ENCODE measurements at places on chromosomes 3 and 15.

DNA sequence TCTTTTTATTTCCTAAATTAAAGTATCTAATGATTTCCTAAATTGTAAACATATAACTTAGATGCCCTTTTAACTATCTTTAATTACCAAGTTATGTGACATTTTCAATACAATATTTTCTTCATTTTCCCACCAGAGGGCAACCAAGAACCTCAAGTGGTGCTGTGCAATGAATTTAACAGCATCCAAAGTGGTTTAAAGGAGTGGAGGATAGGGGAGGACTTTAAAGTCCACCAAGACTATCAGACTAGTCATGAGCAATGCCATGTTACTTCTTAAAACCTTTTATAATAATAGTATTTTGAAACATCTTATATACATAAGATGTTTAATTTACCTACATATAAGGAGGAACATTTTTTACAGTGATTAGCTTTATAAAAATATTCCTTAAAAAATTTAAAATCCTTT, 74.4 kb downstream of the DLG1 start:
- peak; percentile 57 for DNase-seq

- no peak for DNase-seq
Observed at GRCh38 chr15:66749841-66750575, 48.0 kb downstream of the SMAD6 start.

DNA sequence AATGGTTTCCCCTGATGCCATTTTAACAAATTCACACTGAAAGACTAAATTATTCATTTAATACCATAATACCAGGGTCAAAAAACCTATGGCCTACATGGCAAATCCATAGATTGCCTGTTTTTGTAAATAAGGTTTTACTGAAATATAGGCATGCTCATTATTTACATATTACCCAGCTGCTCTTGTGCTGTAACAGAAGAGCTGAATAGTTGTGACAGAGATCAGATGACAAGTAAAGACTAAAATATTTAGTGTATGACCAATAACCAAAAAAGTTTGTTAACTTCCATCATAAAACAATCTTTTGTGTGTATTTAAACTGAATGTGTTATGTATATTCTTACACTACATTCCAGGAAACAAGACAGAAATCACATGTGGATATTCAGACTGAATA, 60.2 kb downstream of the DENND4A start:
- no peak for DNase-seq

DNA sequence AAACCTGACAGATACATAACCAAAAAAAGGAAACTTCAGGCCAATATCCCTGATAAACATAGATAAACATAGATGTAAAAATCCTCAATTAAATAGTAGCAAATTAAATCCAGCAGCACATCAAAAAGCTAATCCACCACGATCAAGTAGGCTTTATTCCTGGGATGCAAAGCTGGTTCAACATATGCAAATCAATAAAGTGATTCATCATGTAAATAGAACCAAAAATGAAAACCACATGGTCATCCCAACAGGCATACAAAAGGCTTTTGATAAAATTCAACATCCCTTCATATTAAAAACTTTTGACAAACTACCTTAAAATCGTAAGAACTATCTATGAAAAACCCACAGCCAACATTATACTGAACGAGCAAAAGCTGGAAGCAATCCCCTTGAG, 882.2 kb downstream of the NTRK3 start:
- no peak for DNase-seq

DNA sequence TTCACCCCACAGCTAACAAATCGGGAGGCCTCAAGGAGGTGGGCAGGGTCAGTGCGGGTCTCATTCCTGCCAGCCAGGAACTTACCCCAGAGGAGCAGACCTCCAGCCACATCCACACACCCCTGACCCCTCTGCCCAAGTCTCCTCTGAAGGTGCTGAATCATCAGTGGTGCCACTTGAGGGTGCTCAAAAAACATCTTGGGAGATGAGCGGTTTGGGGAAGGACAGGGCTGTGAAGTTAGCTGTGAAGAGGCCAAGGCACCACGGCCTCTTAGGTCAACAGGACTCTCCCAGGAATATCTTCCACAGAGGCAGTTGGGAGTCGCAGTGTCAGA, 1.2 kb downstream of the DAPK2 start:
- no peak for DNase-seq

DNA sequence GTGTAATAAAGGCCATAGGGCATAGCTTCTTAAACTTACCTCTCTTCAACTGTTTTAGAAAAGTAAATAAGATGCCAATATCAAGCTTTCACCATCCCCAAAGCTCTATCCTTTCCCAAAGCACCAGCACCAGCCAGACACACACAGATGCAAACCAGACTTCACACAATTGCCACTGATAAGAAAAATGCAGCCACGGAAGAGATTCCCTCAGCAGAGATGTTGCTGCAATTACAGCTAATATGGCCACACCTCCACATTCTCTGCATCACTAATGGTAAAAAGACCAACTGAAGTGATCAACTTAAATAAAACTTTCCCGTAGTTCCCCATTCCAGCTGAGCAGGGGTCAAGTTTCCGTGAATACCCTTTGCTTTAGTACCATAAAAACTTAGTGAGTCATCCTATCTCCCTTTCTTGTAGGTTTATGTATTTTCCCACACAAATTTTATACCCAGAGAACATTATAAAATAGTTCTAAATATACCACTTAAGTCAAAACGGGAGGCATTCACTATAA, 64.4 kb downstream of the SLC9A9 start:
- no peak for DNase-seq

DNA sequence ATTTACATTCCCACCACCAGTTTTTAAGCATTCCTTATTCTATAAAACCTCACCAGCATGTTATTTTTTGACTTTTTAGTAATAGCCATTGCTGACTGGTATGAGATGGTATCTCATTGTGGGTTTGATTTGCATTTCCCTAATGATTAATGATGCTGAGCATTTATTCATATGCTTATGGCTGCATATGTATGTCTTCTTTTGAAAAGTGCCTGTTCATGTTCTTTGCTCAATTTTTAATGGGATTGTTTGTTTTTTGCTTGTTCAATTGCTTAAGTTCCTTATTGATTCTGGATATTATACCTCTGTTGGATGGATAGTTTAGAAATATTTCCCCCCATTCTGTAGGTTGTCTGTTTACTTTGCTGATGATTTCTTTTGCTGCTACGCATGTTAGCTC, 16.1 kb downstream of the TBC1D5 start:
- DNase-seq, result no peak

DNA sequence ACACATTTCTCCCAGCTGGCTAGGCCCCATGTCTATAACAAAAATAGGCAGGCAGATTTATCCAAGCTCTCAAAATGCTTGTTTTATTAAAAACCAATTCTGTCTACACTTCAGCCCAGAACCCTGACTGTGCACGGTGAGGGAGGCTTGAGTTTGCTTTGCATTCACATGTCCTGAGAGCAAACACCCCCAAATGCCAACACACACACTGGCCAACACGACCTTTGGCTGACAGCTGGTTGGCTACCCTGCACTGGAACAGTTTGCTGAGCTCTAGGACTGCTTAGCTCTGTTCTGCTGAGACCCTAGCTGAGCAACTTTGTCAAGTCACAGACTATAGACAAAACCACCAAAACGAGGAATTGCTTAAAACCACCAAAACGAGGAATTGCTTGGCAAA, 3.6 kb downstream of the STIMATE start:
- DNase-seq, result no peak

DNA sequence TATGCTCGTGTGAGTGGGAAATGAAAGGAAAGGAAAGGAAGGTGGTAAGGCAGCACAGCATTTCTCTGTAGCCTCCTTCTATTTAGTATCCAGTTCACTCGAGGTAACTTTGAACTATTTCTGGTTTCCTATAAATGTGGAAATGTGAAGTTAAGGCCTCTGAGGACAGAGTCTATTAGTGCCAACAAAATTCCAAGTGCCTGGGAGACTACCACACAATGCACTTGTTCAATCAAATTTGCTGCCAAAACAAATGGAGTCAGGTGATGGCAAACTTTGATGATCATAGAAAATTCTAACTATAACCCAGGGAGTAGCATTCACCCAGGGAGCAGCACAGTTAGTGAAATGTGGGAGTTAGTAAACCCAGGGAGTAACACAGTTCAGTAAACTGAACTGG, 155.1 kb downstream of the ALCAM start:
- DNase-seq, result no peak

DNA sequence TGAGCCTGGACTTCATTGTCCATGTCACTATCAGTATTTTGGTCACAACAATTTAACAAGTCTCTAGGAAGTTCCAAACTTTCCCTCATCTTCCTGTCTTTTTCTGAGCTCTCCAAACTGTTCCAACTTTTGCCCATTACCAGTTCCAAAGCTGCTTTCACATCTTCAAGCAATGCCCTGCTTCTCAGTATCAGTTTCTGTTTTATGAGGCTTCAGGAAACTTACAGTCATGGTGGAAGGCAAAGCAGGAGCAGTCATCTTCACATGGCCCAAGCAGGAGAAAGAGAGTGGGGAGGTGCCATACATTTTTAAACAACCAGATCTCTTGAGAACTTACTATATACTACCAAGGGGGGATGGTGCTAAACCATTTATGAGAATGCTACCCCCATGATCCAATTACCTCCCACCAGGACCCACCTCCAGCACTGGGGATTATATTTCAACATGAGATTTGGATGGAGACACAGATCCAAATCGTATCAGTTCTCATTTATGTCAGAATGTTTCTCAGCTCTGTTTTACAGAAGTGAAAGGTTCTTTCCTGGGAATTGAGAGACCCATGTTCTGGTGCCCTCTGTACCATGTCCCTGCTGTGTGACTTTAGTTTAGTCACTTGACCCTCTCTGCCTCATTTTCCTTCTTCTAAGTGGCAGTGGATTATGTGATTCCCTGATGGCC, 169.7 kb downstream of the PLCL2 start:
- no peak for DNase-seq

GRCh38 chr3:56205406-56205805, 262.9 kb downstream of the ERC2 start:
- no peak for DNase-seq

- no peak for DNase-seq
Observed at GRCh38 chr15:27545494-27546255, 553.4 kb downstream of the OCA2 start.

- no peak for DNase-seq
Observed at GRCh38 chr3:102024270-102024904, 175.1 kb downstream of the NFKBIZ start.

DNA sequence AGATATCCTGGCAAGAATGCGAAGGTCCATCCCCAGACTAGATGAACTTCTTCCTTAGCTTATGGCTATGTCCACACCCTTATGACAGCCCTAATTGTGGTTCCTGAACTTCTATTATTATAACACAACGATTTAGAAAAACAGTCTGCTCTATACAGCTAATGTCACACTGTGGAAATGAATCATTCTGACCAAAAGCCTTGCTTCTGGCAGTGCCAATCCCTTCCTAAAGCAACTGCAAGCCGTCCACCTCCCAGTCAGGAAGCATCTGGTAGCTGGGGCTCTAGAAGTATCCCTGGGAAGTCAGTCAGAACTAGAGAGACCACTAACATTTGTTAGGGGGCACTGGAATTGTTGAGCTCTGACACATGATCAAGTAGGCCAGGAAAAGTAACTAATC, 45.0 kb downstream of the MYO5A start:
- peak; percentile 46 for DNase-seq

GRCh38 chr3:80753021-80753420, 985.2 kb upstream of the ROBO1 start:
- no peak for DNase-seq

GRCh38 chr3:29279286-29279685, 1.6 kb upstream of the RBMS3 start:
- no peak for DNase-seq

- peak; percentile 19 for DNase-seq
Observed at GRCh38 chr15:89399238-89400115, 64.9 kb upstream of the POLG start.

GRCh38 chr3:157522648-157523047, 19.4 kb upstream of the VEPH1 start:
- no peak for DNase-seq

GRCh38 chr15:65254356-65254755, 32.3 kb downstream of the PARP16 start:
- no peak for DNase-seq

- no peak for DNase-seq
Observed at GRCh38 chr15:68145706-68146105, 59.4 kb downstream of the CALML4 start.

DNA sequence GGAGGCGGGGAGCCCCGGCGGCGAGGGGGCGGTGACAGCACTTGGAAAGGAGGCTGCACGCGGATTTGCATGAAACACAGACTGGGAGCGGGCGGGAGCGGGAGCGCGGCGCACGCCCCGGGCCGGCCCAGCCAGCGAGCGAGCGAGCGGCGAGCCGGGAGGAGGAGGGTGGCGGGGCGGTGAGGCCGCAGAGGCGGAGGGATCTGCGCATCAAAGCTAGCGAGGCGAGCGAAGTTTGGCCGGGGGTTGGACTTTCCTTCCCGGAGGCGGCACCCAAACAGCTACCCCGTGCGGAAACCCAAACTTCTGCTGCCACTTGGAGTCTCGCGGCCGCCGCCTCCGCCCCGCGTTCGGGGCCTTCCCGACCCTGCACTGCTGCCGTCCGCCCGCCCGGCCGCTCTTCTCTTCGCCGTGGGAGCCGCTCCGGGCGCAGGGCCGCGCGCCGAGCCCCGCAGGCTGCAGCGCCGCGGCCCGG, at the start of gene SMAD3:
SMAD3 (plus strand) TSS at position 72 of the 475 bp plus-strand sequence. CDS start 553 bp downstream, outside the sequence.
- peak; percentile 93 for DNase-seq

DNA sequence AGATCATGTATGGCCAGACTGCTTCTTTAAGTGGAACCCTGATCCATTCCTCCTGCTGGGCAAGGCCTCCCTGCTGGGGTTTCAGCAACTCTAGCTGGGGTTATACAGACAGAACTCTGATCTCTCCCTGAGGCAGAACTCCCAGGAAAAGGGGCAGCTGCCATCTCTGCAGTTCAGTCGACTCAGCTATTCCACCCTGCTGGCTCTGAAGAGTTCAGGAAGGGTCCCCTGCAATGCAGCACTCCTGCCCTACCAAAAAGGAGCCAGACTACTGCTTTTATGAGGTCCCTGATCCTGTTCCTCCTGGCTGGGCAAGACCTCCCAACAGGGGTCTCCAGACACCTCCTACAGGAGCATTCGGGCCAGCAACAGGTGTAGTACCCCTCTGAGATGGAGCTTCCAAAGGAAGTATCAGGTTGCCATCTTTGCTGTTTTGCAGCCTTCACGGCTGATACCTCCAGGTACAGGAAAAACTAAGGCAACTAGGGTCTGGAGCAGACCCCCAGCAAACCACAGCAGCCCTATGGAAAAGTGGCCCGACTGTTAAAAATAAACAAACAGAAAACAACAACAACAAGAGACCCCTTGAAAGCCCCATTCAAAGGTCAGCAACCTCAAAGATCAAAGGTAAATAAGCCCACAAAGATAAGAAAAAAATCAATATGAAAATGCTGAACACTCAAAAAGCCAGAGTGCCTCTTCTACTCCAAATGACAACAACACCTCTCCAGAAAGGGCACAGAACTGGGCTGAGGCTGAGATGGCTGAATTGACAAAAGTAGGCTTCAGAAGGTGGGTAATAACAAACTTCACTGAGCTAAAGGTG, 14.2 kb upstream of the CP start:
- DNase-seq, result no peak

DNA sequence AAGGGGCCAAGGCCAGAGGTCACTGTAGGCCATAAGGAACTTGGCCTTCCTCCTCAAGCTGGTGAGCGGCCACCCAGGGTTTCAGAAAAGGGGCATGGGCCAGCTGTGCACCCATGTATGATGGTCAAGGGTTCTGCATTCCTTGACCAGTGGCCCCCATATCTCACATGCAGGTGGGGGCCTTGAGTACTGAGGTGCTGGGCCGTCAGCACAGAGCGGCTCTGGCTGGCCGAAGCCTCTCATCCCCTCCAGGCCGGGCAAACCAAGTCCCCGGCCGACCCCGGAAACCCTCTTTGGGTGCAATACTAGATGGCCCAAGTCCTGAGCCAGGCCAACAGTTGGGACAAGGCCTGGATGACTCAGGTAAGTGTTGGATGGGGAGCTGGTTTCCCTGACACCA, 9.5 kb downstream of the ALG3 start:
- no peak for DNase-seq

- DNase-seq, result no peak
Observed at GRCh38 chr3:100454677-100455076, 37.7 kb upstream of the TMEM45A start.

Data from AG08395 (cell line).